ENCODE measurements at places on chromosomes 3 and 15.

DNA sequence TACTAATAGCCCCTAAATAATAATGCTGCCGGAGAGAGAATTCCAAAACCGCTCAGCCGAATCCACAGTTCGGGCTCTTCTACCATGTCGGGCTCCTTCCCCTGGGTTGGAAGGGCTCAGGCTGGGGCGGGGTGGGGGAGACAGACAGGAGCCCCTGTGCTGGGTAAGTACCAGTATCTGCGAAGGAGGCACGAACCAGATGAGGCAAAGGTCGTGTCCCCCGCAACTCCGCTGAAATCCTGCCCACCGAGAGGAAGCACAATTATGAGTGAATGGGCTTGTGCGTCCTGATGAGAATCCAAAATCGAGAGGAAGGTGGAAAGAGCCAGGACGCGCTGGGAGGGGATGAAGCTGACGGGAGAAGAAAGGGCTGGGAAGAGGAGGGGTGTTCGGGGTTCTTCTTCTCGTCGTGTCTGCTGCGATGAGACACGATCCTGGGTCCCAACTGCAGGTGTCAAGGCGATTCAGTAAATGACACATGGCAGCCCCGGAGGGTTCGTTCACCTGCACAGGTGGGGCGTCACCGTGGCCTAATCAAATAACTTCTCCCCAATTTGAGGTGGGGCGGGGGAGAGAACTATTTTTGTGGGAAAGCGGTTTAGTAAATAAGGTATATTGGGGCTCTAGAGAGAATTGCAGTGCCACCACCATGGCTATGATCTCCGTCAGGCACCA is 707 bp upstream of the FAM81A start:
- DNase-seq: no peak

- DNase-seq: peak; percentile 71
These were observed 102.7 kb upstream of the CHD2 start for GRCh38 chr15:92797168-92798052.

DNA sequence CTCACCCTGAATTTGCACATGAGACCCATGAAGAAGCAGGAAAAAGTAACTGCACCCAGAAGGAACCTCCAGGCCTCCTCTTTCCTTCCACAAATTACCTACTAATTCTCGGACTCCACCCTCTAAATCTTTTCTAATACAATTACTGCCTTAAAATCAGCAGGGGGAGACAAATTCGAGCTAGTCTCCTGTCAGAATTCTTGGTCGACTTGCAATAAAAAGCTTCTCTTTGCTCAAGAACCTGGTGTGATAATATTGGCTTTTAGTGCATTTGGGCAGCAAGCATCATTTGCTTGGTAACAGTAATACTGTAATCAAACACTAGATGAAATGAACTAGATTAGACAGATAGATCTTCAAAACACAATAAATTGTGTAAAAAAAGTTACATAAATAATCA is 281.9 kb downstream of the RAP2B start:
- DNase-seq: no peak

GRCh38 chr15:92418864-92419263 is 25.2 kb downstream of the ST8SIA2 start:
- no peak for DNase-seq

- no peak for DNase-seq
These were observed 58.8 kb downstream of the CEMIP start for GRCh38 chr15:80838012-80838411.

GRCh38 chr3:16173283-16174025 is 1.0 kb upstream of the GALNT15 start:
- DNase-seq: no peak

GRCh38 chr15:71451130-71451529 is 335.9 kb downstream of the THSD4 start:
- DNase-seq: no peak

DNA sequence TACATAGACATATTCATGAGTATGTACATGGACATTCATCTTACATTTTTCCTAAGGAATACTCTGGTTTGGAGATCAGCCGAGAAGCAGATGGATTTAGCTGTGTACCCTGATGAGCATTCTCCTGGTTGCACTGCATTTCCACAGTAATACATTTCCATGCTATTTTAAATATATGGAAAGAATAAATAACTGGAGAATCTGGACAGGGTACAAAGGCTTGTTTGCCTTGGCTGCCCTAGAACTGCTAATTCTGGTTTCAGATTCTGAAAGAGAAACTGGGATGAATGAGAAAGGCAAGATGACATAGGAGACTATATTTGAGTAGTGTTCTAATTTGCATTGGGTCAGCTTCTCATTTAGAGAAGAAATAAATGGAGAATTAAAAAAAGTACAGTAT is 190.8 kb upstream of the FAM3D start:
- no peak for DNase-seq

GRCh38 chr15:28125673-28126651 is 26.8 kb upstream of the OCA2 start:
- DNase-seq: peak; percentile 54

DNA sequence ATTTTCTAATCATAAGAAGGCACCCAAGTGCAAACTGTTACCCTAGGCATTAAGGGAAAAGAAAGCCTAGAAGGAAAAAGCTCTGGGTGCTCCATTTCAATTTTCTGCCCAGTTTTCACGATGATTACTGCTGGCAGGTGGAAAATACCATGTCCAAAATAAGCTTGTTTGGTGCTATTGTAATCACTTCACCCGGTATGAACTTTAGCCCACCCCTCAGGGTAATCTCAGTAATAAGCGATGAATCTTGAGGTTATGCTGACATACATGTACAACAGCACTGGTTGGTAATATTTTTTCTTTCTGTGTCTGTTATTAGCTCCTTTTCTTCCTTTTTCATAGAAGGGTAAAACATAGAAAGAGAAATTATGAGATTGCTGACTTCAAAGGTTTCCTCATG is 88.6 kb upstream of the MEX3B start:
- no peak for DNase-seq

GRCh38 chr3:114329823-114330222 is 36.0 kb downstream of the TIGIT start:
- DNase-seq: no peak

GRCh38 chr3:188674595-188674994 is 497.2 kb upstream of the TPRG1 start:
- no peak for DNase-seq

DNA sequence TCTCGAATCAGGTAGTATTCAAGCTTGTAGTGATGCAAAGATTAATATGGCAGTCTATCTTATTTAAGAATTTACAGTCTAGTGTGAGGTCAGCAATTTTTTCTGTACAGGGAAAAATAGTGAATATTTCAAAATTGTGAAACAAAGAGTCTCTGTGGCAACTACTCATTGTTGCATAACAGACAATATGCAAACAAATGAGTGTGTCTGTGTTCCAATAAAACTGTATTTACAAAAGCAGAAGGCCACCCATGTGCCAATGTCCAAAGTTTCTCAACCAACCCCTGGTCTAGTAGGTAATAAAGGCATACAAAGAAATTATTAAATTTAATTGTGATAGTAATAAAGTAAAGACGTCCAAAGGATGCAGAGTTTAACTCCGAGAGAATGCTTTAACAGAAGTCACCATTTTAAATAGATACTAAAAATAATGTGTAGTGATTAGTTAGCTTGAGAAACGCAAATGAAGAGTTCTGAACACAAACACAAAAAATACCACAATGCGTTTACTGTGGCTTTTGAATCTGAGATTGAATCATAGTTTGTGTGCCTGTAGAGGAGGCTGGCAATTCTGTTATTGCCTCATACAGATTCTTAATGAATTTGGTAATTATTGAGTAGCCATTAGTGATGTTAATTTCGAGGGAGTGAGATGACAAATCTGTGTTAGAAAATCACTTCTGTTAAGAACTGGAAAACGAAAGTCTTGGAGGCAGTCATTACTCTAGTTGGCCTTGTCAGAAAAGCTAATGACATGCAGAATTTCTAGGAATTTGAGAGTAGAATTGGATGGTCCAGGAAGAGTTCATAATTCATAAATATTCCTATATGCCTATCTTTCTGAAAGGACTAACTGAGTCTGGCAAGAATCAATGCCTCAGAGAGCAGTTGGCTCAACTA is 48.7 kb downstream of the CADM2 start:
- DNase-seq: no peak

DNA sequence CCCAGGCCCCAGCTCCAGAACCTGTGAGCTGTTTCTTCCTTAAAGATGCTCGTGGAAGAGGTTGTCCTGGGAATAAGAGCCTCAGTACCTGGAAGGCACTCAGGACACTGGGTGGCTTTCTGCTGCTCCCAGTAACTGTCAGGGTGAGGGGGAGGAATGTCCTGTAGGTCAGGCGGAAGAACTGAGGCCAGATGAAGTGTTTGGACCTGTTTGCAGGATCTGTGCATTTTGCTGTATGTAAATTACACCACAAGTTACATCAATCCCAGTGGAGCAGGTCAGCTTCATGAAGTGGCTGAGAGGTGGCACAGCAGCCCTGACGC is 27.1 kb downstream of the HDAC11 start:
- no peak for DNase-seq

- no peak for DNase-seq
These were observed 493.9 kb upstream of the RASGRP1 start for GRCh38 chr15:39058351-39059131.

- DNase-seq: no peak
These were observed 161.2 kb downstream of the SOX2 start for GRCh38 chr3:181872887-181873286.

- no peak for DNase-seq
These were observed 104.8 kb upstream of the CCDC54 start for GRCh38 chr3:107272471-107272870.

- no peak for DNase-seq
These were observed 375.8 kb upstream of the ARPP21 start for GRCh38 chr3:35263477-35263876.

GRCh38 chr3:55305696-55306485 is 181.2 kb downstream of the WNT5A start:
- DNase-seq: no peak

GRCh38 chr3:150291515-150291914 is 116.6 kb upstream of the TSC22D2 start:
- no peak for DNase-seq
